Activated T-helper 1 cell treated with Interleukin-2 at 50 U/mL for 16 hours (primary cell): ENCODE measurements at places on chromosomes 7 and 10.
A peak's percentile ranks its signal among the peaks of the same experiment; 100 is the strongest.

- no peak for DNase-seq
These were observed 9.4 kb downstream of the PRSS58 start for GRCh38 chr7:142248166-142249160.

DNA sequence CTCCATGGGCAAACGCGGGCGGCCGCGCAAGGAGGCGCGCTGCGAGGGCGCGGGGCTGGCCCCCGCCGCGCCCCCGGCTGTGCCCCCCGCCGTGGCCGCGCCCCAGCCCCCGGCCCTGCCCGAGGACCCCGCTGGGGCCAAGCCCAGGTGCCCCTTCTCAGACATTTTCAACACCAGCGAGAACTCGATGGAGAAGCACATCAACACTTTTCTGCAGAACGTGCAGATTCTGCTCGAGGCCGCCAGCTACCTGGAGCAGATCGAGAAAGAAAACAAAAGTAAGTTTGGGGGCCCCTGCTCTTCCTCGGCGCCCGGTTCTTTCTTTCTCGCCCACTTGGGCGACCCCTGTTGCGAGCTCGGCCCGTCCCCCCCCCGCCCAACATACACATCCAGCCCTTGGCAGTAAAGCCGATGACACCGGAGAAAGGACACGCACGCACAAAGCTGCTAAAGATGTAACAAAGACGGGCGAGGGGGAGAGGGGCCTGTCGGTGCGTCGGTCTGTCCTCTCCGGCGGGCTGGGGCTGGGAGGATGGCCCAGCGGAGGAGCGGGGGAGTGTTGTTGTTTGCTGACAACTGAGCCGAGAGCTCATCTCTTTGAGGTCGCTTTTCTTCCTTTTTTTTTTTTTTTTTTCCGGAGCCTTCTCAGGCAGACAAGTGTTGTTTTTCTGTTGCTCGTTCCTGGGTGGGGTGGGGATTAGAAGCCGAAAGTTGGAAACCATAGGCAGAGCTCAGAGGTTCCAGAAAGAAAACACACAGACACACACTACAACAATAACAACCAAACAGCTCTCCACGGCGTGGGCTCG, 604 bp downstream of the MXI1 start:
- peak; percentile 30 for DNase-seq

GRCh38 chr7:26603631-26604030, 260.8 kb downstream of the SKAP2 start:
- DNase-seq = no peak

DNA sequence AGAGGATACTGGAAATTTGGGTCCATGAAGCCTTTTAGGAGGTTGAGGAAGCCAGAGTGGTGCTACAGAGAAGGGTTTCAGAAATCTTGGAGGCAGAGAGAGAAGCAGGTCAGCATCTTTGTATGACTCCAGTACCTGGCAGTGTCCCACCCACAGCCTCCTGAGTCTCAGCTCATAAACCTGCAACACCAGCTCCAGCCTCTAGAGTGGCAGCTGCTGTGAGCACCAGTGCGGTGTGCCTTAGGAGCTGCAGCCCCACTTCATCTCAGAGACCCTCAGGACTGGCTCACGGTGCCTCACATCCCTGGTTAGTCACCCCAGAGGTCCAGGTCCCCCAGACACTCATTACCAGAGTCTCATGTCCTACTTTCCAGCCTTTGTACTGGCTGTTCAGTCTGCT, 84.8 kb upstream of the PRKAR2B start:
- DNase-seq = no peak

GRCh38 chr7:24475166-24475961, 97.9 kb upstream of the PALS2 start:
- no peak for DNase-seq

DNA sequence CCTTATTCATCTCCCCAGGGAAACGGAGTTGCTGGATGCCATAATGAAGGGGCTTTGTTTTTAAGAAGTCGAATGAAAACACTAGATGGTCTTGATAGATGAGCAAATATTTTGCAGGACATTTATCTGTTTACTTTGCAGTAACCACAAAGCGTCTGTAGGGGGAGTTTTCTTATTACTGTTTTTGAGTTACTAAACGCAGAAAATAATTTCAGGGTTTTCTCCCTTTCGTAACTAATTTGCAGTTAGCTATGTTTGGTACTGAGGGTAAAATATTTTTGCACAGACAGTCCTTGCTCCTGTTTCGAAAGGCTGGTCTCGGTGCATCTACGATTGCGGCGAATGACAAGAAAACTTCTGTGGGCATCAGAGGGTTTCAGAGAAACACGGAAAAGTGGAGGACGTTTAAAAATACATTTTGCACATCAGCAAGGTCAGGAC, 505.6 kb upstream of the MKI67 start:
- DNase-seq = no peak

GRCh38 chr7:106635411-106635810, 25.5 kb downstream of the CCDC71L start:
- no peak for DNase-seq

- DNase-seq = no peak
These were observed 157.6 kb downstream of the FAM107B start for GRCh38 chr10:14616955-14617730.

DNA sequence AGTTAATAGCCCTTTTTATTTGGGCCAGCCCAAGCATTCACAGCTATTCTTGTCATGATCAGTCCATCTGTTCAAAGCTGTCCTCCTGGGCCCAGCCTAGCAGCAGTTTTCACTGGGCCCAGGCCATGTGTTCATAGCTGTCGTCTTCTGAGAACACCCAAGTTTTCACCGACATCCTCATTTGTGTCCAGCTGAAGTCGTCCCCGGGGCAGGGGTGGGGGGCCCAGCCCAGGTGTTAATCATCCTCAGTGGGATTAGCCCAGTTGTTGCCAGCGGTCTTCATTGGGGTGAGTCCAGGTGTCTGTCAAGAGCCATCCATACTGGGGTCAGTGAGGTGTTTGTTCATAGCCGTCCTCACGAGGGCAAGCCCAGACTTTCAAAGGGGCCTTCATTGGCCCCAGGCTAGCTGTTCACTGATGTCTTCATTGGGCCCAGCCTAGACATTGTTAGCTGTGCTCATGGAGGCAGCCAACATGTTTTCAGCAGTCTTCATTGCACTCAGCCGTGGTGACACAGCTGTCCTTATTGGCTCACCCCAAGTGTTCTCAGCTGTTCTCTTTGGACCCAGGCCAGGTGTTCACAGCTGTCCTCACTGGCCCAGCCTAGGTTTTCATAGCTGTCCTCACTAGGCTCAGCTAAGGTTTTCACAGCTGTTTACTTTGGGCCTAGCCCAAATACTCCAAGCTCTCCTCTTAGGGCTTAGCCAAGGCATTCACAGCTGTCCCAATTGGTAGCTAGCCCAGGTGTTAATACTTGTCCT, 10.0 kb downstream of the FRG2B start:
- DNase-seq = no peak

DNA sequence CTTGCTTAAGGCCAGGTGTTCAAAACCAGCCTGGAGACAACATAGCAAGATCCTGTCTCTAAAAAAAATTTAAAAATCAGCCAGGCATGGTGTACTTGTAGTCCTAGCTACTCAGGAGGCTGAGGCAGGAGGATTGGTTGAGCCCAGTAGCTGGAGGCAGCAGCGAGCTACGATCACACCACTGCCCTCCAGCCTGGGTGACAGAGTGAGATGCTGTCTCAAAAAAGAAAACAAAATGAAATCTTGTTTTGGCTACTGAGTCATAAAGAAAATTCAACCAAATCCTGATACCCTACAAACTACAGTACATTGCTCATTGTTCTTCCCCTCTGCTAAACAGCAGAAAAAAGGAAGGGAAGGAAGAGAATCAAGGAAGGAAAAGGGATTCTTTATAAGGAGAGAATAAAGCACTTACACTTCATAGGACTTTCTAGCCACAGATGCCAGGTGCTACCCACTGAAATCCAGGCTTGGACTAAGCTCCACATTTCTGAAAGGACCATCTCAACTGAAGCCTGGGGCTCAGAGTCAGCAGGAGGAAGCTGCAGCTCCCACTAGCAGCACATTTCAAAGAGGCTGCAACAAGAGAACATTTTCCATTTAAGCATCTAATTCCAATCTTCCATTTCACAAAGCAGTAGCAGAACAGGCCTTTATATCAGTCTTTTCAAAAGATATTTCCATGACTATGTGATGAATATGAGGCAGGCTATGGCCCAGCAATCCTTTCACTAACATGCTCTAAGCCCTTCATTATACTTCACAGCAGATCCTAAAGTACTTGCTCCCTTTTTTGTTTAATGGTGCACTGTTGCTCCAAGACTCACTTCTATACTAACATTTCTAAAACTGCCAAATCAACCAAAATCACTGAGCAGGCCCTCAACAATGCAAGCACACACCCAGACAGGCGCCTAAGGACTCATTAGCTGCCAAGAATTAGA, 13.5 kb downstream of the TNPO3 start:
- DNase-seq = no peak

DNA sequence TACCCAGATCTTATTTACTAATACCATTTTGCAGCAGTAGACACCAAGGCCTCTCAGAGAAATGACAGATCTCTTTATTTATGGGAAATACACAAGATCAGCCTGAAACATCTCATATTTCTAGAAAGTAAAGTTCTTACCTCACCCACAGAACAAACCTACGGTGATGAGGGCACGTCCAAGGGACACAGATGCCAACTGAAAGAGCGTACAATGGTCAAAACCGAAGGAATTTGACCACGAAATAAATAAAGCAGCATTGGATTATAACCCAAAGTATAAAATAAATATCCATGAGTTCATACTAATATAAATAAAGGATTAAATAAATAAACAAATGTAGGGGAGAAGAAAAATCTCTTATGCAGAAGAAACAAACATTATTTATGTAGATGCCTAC, 747.0 kb downstream of the TNS3 start:
- DNase-seq = no peak

DNA sequence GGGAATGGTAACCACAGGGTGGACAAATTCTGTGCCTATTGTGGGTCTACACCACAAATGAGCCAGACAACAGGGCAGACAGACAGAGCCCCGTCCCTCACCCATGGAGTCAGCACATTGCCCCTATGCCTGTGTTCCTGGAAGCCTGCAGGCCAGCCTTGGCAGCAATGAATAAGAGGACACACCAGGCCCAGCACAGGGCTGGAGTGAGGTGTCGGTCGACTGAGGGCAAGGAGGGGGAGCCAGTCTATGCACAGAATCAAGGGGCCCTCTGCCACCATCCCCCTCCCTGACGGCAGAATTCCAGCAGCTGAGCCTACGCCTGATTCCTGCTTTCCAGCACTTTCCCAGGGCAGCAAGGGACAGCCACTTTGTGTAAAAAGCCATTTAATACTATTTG, 98.2 kb downstream of the CALN1 start:
- no peak for DNase-seq

DNA sequence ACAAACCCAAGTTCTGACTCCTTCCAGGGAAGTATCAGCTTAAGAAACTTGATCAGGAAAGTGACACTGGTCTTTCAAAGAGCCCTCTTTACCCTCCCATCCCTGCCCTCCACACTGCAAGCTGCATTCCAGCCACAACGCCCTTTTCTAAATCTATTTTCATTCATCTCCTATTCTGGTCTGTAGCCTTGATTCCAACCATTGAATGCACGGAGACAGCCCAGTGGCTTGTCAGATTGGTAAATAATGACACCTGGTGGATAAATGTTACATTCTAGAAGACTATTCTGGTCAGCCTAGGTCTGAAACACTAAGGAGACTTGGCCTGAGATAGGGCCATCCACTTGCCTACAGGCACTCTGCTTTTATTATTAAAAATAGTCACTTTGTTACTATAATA, 20.9 kb downstream of the MORN4 start:
- no peak for DNase-seq

DNA sequence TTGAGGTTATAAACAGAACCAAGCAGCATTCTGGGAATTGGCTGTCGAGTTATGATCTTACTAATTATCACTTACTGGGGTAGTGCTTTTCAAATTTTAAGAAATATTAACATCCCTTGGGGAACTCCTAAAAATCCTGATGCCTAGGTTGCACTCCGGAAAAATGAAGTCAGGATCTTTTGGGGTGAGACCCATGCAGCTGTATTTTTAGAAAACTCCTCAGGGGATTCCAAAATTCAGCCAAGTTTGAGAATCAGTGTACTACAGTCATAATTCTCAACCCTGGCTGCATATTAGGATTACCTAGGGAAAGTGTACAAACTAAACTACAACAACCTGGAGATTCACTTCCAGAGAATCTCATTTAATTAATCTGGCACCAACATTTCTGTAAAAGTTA, 17.2 kb upstream of the PPP1R9A start:
- DNase-seq = no peak

- no peak for DNase-seq
These were observed 163.3 kb downstream of the MAD1L1 start for GRCh38 chr7:2069472-2069860.

DNA sequence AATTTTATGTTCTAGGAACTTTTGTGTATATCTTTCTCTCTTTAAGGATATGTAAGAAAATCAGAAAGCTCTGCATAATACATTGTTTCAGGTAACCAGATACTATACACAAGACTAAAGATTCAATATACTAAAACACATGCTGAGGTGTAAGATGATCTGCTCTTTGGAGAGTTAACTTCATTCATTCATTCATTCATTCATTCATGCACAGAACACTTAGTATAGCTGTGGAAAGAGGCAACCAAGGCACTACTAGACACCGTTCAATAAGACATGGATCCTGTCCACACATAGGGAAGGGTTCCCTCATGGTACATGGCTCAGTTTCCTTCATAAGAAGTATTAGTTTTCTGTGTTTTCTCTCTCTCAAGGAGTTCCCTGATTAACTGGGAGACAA, 207.6 kb upstream of the AOAH start:
- DNase-seq = no peak

- DNase-seq = no peak
These were observed 42.3 kb downstream of the MINPP1 start for GRCh38 chr10:87546971-87547413.

GRCh38 chr10:102395400-102396316, at the start of gene NFKB2:
NFKB2 (plus strand) TSS chr10:102395705; CDS start chr10:102395960, 255 bp downstream.
- DNase-seq = peak; percentile 87

DNA sequence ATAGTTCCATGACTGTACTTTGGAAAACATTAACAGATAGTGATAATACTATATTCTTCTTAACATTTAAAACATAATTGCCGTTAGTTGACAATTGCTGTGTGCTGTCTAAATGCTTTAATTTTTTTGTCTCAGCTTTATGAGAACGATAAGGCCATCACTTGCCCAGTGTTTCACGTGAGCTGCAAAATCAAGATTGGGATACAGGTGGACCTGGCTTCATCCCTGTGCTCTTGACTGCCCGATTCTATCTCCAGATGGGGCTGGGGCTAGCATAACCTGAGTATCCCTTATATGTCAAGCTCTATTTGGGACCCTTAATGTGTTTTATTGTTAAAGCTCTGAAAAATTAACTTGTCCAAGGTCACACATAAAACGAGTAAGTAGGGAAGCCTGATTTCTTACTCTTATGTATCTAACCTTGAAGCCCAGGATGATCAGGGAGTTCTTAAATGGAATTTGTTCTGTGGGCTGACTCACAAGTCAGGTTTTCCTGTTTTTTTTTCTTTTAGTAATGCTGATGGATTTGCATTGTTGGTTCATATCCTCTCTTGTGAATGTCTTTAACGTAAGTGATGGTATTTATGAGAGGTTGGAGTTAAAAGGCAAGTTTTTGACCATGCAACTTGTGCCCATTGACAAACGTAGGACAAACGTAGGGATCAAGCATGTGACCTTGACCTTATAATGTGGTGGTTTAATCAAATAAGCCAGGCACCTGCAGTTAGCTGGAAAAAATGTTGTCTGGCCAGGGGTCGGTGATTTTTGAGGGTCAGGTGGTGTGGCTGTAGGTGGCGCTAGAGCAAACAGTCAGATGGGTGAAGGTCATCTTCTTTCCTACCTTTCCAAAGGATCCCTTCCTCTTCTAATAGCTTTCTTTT, 3.6 kb downstream of the PRKAR2B start:
- DNase-seq = no peak
